ENCODE measurements at places on chromosomes 11 and 22.

DNA sequence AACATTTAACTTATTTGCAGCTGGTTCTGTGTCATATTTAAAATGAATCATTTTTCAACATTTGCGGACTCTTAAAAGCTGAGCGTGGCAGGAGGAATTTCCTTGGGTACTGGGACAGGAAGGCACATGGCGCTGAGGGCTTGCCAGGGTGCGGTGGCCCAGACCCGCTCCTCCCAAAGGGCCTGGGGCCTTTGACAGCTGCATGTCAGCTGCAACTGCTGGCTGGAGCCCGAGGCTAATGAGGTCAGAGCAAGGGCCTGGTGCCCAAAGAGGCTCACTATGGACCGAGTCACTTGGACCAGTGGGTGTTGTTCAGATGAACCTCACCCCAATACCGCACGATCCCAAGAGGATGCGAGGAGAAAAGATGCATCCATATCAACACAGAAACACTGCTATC is 326.9 kb downstream of the CTTN start:
- DNase-seq: no peak
- no peaks in the 10 kb centered on the region for H3K36me3 ChIP-seq
- no peaks in the 10 kb centered on the region for H3K4me1 ChIP-seq
- H3K27ac ChIP-seq: no peak overlapping the region
- no peak overlapping the region for H3K4me3 ChIP-seq

DNA sequence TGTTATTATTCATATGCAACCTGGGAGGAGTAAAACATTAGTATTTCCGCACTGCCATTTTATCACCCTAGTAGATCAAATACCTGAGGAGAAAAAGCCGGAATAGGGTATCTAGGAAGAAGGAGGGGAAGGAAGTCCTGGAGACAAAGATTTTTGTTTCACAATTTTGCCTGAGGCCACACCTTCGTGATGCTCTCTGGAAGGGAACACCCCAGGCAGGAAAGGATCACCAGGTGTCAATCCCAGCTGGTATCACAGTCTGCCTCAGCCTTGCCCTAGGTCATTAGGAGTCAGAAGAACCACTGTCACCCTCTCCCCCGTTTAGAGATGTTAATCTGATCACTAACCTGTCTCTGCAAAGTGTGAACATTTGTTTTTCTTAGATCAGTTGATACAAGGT is 35.4 kb upstream of the IGSF9B start:
- no peaks in the 10 kb centered on the region for H3K36me3 ChIP-seq
- DNase-seq: no peak
- H3K4me3 ChIP-seq: no peak overlapping the region
- H3K4me1 ChIP-seq: no peaks in the 10 kb centered on the region
- H3K27me3 ChIP-seq: no peaks in the 10 kb centered on the region

GRCh38 chr11:122103726-122104125 is 12.3 kb downstream of the BLID start:
- H3K27me3 ChIP-seq: no peaks in the 10 kb centered on the region
- no peak overlapping the region for H3K4me3 ChIP-seq
- H3K27ac ChIP-seq: no peak overlapping the region
- H3K4me1 ChIP-seq: no peaks in the 10 kb centered on the region
- H3K36me3 ChIP-seq: no peaks in the 10 kb centered on the region

DNA sequence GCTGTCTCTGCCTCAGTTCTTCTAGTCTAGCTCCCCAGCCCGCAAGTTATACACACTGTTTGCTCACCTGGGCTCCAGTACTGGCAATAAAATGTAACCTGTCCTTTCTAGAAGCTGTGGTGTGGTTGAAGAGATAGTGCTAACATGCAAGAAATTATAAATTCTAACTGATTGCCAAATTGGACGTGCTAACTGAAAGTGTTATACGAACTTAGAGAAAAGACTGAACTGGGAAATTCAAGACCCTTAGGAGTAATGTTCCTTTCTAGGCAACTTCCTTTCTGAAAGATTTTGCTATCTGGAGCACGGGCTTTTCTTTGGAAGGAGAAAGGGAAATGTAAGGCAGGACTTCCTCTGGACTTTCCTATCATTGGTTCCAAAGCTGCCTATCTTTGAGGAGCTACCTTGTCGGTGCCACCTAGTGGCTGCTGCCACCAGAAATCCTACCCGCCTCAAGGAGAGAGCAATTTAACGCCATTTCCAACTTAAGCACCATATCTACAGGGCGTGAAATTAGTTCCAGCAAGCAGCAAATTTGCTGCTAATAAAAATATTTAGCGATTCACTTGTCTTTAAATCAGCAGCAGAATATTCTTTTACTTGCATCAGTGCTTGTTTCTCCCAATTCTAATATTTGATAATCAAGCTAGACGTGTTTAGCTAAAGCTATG is 12.7 kb upstream of the TMEM218 start:
- H3K36me3 ChIP-seq: no peaks in the 10 kb centered on the region
- no peak overlapping the region for H3K4me3 ChIP-seq
- H3K27ac ChIP-seq: no peak overlapping the region
- H3K27me3 ChIP-seq: no peaks in the 10 kb centered on the region
- DNase-seq: no peak

DNA sequence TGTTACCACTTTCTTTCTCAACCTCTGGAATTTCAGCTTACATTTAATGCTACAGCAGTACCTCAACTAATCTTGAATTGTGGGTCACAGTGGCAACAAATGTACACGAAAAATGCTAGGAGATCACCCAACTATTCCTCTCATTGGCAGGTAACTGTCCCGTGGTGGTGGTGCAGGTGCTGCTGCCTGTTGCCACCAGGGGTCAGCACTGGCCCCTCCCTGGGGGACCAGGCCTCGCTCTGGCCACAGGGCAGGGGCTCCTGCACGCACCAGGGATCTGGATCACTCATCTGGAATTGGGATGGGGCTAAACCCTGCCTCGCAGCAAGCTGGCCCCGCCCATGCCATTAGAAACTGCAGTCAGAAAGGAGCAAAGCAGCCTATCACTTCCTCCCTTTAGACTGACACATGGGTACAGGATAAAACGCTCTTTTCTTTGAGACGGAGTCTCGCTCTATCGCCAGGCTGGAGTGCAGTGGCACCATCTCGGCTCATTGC is 6.9 kb upstream of the POLDIP3 start:
- H3K4me1 ChIP-seq: peaks cover 22% of the 10 kb centered on the region
- no peaks in the 10 kb centered on the region for H3K27me3 ChIP-seq
- peak; percentile 83 for DNase-seq
- H3K27ac ChIP-seq: no peak overlapping the region
- H3K36me3 ChIP-seq: peaks cover 53% of the 10 kb centered on the region
- H3K4me3 ChIP-seq: no peak overlapping the region

DNA sequence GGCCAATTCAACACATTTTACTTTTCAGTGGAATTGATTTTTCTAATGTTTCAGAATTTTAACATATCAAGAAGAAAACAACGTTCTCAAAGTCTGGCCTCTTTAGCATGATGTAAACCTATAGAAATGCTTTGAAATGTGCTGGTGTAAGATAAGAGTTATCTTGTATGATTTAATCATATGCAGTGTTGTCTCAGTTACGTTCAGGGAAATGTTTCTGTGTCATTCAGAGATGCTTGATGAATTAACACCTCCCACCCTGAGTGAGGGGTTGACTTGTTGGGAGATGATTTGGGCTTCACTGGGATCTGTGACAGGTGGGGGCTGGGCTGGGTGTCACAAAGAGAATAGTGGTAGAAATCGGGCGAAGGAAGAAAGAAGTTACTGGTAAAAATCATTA is 15.7 kb upstream of the MYO18B start:
- H3K27me3 ChIP-seq: no peaks in the 10 kb centered on the region
- H3K4me1 ChIP-seq: no peaks in the 10 kb centered on the region
- no peaks in the 10 kb centered on the region for H3K36me3 ChIP-seq
- no peak overlapping the region for H3K4me3 ChIP-seq
- H3K27ac ChIP-seq: no peak overlapping the region

GRCh38 chr22:46272196-46272595 is 4.4 kb downstream of the TTC38 start:
- no peaks in the 10 kb centered on the region for H3K36me3 ChIP-seq
- DNase-seq: peak; percentile 31
- H3K27ac ChIP-seq: no peak overlapping the region
- no peak overlapping the region for H3K4me3 ChIP-seq
- no peaks in the 10 kb centered on the region for H3K27me3 ChIP-seq

- no peaks in the 10 kb centered on the region for H3K36me3 ChIP-seq
- H3K4me1 ChIP-seq: no peaks in the 10 kb centered on the region
- no peak for DNase-seq
These were observed at the start of gene TP53AIP1 for GRCh38 chr11:128942817-128943427. Gene TP53AIP1 (minus strand): TSS chr11:128942871. CDS start chr11:128937818, 5,053 bp downstream.

GRCh38 chr22:19463491-19464469 is 15.2 kb downstream of the UFD1 start:
- H3K4me1 ChIP-seq: no peaks in the 10 kb centered on the region
- DNase-seq: no peak

DNA sequence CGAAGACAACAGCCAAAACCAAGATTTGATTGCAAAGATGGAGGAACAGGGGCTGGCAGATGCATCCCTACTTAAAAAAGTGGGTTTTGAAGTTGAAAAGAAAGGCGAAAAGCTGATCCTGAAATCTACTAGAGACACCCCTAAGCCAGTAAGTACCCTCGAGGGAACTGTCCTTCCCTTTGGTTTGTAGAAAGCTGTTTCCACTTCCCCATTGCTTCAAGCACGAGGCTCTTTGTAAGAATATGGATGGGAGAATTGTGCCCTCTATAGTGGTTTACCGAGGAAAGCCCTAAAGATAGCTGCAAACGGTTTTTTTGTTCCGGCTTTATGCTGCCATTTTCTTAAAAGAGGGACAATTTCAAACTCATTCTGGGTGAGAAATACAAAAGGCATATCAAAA is 133.9 kb downstream of the WNT7B start:
- no peaks in the 10 kb centered on the region for H3K4me1 ChIP-seq
- no peaks in the 10 kb centered on the region for H3K27me3 ChIP-seq
- no peaks in the 10 kb centered on the region for H3K36me3 ChIP-seq
- no peak for DNase-seq
- H3K27ac ChIP-seq: no peak overlapping the region

DNA sequence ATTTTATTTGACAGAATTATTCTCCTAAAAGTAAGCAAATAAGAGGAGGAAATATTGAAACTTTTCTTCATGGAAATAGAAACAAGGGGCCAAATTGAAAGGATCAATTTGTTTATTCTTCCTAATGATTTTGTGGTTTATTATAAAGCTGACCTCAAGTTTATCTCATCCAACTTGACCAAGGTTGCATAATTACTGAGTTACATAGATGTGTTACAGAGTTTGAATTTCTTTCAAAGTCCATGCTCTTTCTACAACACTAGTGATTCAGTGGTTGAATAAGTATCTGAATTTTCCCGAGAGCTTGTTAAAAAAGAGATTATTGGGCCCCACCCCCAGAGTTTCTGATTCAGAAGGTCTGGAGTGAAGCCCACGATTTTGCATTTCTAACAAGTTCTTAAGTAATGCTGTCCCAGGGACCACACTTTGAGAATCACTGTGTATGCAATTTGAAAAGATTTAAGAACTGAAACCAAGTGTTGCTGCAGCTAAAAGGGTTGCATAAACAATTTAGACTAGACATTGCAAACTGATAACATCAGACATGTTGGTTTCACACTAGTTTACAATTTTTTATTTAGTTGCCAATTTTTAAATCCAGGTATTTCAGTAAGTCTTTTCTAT is 485.7 kb upstream of the ANO5 start:
- no peak overlapping the region for H3K27ac ChIP-seq
- H3K27me3 ChIP-seq: no peaks in the 10 kb centered on the region
- DNase-seq: no peak
- H3K36me3 ChIP-seq: no peaks in the 10 kb centered on the region
- H3K4me3 ChIP-seq: no peak overlapping the region

DNA sequence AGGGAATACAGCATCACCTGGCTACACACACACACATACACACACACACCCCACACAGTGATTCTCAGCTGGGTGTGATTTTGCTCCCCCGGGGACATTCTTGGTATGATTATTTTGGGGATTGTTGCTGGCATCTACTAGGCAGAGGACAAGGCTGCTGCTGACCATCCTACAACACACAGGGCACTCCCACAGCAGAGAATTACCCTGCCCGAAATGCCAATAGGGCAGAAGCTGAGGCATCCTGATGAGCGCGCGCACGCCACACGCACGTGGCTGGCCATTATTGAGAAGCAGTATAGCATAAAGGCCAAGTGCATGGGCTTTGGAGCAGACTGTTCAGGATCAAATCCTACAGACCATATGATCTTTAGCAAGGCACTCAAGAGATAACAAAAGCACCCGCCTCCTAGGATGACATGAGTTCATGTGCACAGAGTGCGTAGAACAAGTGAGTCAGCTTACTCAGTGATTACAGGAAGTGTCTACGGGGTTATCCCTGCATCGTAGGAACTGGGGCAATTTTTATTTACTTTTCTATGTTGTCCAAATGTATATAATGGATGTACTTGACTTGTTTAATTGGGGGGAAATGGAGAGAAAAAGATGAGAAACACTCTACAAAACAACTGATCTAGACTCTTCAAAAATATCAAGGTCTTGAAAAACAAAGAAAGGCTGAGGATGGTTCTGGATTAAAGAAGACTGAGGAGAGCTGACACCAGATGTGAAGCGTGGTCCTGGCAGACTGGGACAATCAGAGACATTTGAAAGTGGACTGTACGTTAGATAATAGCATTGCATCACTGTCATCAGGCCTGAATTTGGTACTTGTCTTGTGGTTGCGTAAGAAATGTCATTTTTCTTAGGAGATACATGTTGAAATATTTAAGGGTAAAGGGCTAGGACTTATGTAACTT is 7.2 kb upstream of the EHD1 start:
- peaks cover 7% of the 10 kb centered on the region for H3K36me3 ChIP-seq
- peak overlapping the region; percentile 14 for H3K27ac ChIP-seq
- no peak overlapping the region for H3K4me3 ChIP-seq
- peak; percentile 80 for DNase-seq
- H3K27me3 ChIP-seq: no peaks in the 10 kb centered on the region
- peaks cover 3% of the 10 kb centered on the region for H3K4me1 ChIP-seq

DNA sequence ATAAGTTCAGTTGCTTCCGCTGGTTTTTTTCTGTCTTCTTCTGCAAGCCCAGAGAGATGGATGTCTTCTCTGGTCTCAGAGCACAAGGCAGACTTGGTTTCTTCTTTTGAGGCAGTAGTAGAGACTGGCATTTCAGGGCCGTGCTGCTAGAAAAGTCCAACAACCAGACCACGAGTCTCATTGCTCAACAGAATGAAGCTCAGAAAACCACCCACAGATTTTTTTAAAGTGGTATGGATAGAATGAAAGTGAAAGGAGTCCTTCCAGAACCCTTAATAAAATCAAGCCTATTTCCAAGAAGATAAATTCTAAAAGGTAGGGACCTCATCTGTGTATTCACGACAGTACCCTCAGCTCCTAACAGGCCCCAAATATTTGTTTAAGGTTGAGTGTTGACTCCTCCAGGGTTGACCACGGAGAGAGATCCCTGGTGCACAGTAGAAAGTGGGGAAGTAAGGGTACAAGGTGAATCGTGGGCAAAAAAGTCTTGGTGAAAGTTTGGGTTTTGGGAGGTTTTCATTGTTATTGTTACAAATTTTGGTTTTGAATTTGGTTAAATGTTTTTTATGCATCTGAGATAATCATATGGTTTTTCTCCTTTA is 43.6 kb upstream of the DDX6 start:
- no peaks in the 10 kb centered on the region for H3K27me3 ChIP-seq
- DNase-seq: no peak
- no peak overlapping the region for H3K27ac ChIP-seq
- no peaks in the 10 kb centered on the region for H3K36me3 ChIP-seq
- H3K4me1 ChIP-seq: no peaks in the 10 kb centered on the region

- peak overlapping the region; percentile 93 for H3K27ac ChIP-seq
- H3K4me1 ChIP-seq: no peaks in the 10 kb centered on the region
- peak; percentile 75 for DNase-seq
These were observed 617 bp downstream of the CSKMT start for GRCh38 chr11:62665599-62666258.

GRCh38 chr11:130237282-130238006 is 77.3 kb downstream of the ZBTB44 start:
- H3K27ac ChIP-seq: no peak overlapping the region
- H3K4me3 ChIP-seq: no peak overlapping the region
